ENCODE measurements at places on chromosomes 4 and X. TPM values are rescaled to one million over a fixed set of nuclear protein-coding genes. Genes with fewer than 3 reads are reported as not detected.

Gene RHOXF1
- not detected for total RNA-seq

Gene TCEAL6
- total RNA-seq: 5.9 TPM

Gene DRD5
- 0.63 TPM for total RNA-seq

Gene AMBN
- 0.94 TPM for total RNA-seq

Gene UGT2B15
- total RNA-seq: not detected

Gene SLC6A8
- 19.4 TPM for total RNA-seq

Gene RBMXL3
- total RNA-seq: not detected

Gene SLC6A14
- not detected for total RNA-seq
